Lung (tissue), 17 donors: ENCODE measurements at places on chromosomes 4 and X. TPM values are rescaled to one million over a fixed set of nuclear protein-coding genes. Genes with fewer than 3 reads are reported as not detected.

DNA sequence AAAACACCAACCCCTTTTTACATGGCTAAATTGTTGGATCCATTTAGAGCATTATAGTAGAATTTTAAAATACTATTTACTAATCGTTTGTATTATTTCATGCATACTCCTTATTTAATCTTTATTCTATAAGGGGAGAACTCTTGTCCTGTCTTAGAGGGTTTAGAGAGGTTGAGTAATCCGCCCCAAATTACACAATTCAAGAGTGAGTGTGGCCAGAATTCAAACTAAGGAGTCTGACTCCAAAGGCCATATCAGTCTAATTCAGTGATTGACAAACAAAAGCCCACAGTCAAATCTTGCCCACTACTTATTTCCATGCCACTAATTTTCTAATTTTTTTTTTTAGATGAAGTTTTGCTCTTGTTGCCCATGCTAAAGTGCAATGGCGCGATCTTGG lies 33.7 kb upstream of the NEIL3 start:
- H3K4me3 ChIP-seq: no peak overlapping the region
- no peaks in the 10 kb centered on the region for H3K4me1 ChIP-seq
- H3K27me3 ChIP-seq: no peaks in the 10 kb centered on the region
- no peak overlapping the region for H3K27ac ChIP-seq
- no peak for DNase-seq

DNA sequence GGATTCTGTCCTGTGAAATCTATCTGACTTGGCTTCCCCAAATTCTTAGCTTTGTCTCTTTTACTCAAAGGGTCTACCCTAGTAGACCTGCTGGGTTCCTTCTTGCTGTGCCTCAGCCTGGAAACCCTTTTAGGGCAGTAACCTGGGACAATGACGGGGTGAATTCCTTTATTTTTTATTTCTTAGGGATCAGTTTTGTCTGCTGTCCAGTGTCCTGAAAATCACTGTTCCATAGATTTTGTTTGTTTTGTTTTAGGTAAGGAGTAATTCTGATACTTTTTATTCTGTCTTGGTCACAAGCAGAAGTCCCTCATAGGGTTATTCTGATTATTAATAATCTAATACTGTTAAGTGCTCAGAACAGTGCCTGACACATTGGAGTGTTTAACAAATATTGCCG lies 118.9 kb downstream of the EVC2 start:
- H3K27me3 ChIP-seq: no peaks in the 10 kb centered on the region
- no peak for DNase-seq
- H3K4me3 ChIP-seq: no peak overlapping the region
- H3K4me1 ChIP-seq: no peaks in the 10 kb centered on the region
- H3K27ac ChIP-seq: no peak overlapping the region

GRCh38 chrX:138791551-138791950 lies 80.0 kb upstream of the FGF13 start:
- DNase-seq: no peak
- H3K36me3 ChIP-seq: no peaks in the 10 kb centered on the region
- H3K4me3 ChIP-seq: no peak overlapping the region
- no peaks in the 10 kb centered on the region for H3K4me1 ChIP-seq

DNA sequence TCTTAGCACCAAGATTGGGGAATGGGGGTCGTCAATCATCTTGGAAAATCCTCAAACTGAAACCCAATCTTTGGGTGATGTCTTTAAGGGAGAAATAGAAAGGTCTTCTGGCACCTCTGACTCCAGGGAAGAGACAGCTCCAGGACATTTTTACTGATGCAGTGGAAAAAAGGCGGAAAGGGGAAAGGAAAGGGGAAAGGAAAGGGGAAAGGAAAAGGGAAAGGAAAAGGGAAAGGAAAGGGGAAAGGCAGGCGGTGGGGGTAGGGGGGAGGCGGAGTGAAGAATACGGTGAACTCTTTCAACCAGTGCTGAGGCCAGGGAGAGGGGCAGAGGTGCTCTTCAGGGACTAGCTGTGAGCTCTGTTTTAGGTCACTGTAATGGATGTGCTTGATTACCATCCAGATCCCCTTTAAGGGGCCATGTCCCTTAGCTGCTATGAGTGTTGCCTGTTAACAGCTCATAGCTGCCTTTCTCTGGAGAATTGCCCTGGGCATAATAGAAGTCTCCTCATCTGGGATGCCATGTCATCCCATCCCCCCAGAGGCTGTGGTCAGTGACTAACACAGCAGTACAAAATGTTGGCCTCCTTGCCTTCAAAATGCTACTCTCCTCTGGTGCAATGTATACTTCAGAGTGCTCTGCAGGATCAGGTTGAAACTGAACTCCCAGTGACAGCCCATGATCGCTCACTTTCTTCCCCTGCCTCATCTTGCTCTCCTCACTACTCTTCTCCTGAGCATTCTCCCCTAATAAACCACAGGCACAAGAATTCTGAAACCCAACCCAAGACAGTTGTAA lies 92.4 kb upstream of the AP1S2 start:
- H3K36me3 ChIP-seq: no peaks in the 10 kb centered on the region
- H3K4me1 ChIP-seq: no peaks in the 10 kb centered on the region
- no peak for DNase-seq

DNA sequence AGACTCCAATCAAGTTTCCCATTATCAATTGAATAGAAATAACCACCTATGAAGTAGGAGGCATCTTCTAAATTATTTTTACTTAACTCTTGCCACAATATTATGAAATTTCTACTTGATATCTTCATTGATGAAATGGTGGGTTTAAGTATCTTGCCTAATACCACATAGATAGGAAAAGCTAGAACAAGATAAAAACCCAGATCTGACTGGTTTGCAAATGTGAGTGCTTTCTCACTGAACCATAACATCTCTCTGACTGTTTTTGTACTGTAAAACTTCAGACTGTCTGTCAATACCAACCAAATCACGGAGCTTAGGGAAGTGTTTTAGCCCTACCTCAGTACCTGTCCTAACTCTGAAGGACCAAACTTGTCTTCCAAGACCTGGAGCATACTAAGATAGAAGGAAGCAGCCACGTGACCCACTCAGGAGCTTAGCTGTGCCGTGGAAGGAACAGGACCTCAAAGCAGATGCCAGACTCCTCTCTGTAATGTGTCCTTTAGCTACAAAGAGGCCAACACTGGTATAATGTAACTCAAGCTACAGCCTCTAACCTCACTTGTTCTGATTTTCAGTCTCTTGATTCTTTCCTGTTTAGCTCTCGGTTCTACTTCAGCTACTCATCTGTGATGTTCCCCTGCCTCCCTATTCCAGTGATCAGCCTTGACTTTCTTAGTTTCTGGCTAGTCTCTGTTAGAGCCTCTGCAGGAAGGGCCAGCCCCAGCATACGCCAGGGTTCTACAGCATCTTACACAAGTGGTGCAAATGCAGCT lies 84.4 kb downstream of the LRP2BP start:
- peaks cover 6% of the 10 kb centered on the region for H3K36me3 ChIP-seq
- H3K4me1 ChIP-seq: no peaks in the 10 kb centered on the region
- H3K27me3 ChIP-seq: no peaks in the 10 kb centered on the region
- no peak for DNase-seq
- no peak overlapping the region for H3K4me3 ChIP-seq

- no peaks in the 10 kb centered on the region for H3K36me3 ChIP-seq
- H3K4me3 ChIP-seq: no peak overlapping the region
- DNase-seq: no peak
- H3K27me3 ChIP-seq: peaks cover 6% of the 10 kb centered on the region
These were observed 24.7 kb downstream of the RAB33A start for GRCh38 chrX:130196466-130196865.

DNA sequence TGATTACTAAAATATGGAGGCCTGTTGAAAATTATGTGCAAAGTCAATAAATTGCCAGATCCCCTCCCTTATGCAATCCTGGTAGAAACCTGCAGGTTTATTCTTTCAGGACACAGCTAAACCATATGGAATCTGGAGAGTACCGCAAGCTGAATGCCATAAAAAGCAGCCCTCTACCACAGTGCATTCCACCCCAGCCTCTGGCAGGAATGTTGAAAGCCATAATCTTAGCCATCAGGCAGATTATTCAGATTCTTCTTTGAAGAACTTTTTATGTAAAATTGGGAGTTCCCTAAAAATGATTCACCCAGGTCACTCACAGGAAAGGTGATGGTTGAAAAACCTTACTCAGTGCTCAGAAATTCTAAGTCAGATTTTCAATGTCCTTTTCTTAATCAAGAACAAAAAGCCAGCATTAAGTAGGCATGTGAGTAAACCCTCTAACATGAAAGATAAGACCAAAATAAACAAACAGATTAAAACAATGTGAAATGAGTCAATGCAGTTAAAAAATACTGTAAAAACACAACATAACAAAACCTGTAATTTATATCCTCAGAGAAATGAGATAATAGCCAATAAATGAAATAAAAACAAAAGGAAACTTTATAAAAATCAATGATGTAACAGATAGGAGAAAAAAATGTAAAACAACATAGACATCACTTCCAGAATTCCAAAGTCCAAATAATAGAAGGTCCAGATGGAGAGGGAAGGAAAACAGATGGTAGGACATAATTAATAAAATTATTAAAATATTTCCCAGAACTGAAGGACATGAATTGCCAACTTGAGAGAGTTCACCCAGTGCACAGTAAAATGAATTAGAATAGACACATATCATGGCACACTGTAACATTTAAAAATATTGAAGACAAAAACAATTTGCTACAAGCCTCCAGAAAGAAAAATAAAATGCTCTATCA lies 226.9 kb downstream of the FSTL5 start:
- DNase-seq: no peak
- H3K36me3 ChIP-seq: no peaks in the 10 kb centered on the region
- H3K4me1 ChIP-seq: no peaks in the 10 kb centered on the region
- H3K27ac ChIP-seq: no peak overlapping the region
- no peaks in the 10 kb centered on the region for H3K27me3 ChIP-seq

GRCh38 chr4:107900067-107900466 lies 31.3 kb upstream of the CYP2U1 start:
- H3K27me3 ChIP-seq: no peaks in the 10 kb centered on the region
- H3K4me3 ChIP-seq: no peak overlapping the region
- H3K36me3 ChIP-seq: no peaks in the 10 kb centered on the region

DNA sequence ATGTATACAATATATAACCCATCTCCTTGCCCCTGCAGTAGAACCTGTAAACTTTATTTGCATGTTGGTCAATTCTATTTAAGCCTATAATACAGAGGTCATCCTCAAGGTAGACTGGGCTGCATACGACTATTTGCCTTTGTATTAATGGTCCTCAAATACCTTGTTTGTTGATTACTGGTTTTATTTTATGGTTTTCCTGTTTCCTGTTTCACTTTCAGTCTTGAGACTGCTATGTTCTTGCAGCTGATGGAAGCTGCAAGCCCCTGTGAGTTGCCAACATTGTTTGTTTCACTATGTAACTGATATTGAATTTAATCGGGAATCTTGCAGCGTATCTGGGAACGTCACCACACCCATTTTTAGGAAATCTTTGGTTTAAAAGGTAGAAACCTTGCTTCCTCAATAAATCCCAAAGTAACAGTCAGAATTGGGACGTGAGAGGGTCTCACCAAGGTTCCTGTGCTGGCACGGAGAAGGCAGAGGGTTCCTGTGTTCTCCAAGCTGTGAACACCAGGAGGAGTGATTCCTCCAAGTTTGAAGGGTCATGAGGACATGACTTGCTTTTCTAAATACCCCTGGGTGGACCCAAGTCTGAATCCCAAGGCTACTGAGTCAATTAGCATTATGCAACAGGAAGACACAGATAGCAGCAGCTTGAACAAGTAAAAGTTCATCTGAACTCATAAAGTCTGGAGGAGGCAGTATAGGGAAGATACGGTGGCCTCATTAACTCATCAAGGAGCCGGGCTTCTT lies 110.6 kb upstream of the PNPLA4 start:
- H3K4me3 ChIP-seq: no peak overlapping the region
- DNase-seq: no peak
- no peaks in the 10 kb centered on the region for H3K4me1 ChIP-seq
- no peaks in the 10 kb centered on the region for H3K36me3 ChIP-seq
- H3K27me3 ChIP-seq: peaks cover 25% of the 10 kb centered on the region

DNA sequence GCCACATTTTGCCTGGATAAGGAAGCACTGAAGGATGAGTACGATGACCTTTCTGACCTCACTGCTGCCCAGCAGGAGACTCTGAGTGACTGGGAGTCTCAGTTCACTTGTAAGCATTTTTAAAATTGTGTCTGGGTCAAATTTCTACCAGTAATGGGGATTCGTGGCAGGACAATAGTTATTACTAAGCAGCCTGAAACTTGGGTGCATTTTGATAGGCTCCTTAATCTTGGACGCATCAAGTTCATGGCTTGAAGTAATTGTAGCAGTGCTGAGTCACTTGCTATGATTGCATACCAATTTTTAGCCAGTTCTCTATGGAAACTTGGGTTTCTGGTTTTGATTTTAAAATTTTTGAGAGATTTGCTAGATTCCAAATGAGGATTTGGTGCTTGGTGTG lies 4.3 kb downstream of the PGRMC1 start:
- H3K4me1 ChIP-seq: no peaks in the 10 kb centered on the region
- no peak overlapping the region for H3K27ac ChIP-seq
- DNase-seq: no peak
- no peaks in the 10 kb centered on the region for H3K36me3 ChIP-seq
- no peaks in the 10 kb centered on the region for H3K27me3 ChIP-seq

GRCh38 chr4:104915373-104915772 lies 231.3 kb upstream of the TET2 start:
- no peak overlapping the region for H3K27ac ChIP-seq
- no peak overlapping the region for H3K4me3 ChIP-seq
- no peaks in the 10 kb centered on the region for H3K27me3 ChIP-seq
- H3K36me3 ChIP-seq: no peaks in the 10 kb centered on the region
- DNase-seq: peak; percentile 4
- no peaks in the 10 kb centered on the region for H3K4me1 ChIP-seq

- DNase-seq: no peak
- H3K4me3 ChIP-seq: no peak overlapping the region
- H3K27me3 ChIP-seq: no peaks in the 10 kb centered on the region
- no peaks in the 10 kb centered on the region for H3K36me3 ChIP-seq
These were observed 70.0 kb upstream of the MSX1 start for GRCh38 chr4:4789462-4789861.

GRCh38 chr4:22434895-22435294 lies 81.0 kb downstream of the ADGRA3 start:
- H3K4me1 ChIP-seq: no peaks in the 10 kb centered on the region
- DNase-seq: peak; percentile 18
- H3K27ac ChIP-seq: no peak overlapping the region
- peaks cover 4% of the 10 kb centered on the region for H3K36me3 ChIP-seq
- no peaks in the 10 kb centered on the region for H3K27me3 ChIP-seq

GRCh38 chr4:80243274-80244018 lies 23.0 kb upstream of the FGF5 start:
- no peaks in the 10 kb centered on the region for H3K36me3 ChIP-seq
- no peak overlapping the region for H3K4me3 ChIP-seq
- H3K27ac ChIP-seq: no peak overlapping the region
- no peak for DNase-seq
- H3K27me3 ChIP-seq: peaks cover 7% of the 10 kb centered on the region
- no peaks in the 10 kb centered on the region for H3K4me1 ChIP-seq

- no peak for DNase-seq
- H3K27ac ChIP-seq: no peak overlapping the region
- no peaks in the 10 kb centered on the region for H3K4me1 ChIP-seq
- H3K4me3 ChIP-seq: no peak overlapping the region
These were observed 61.1 kb upstream of the STS start for GRCh38 chrX:7086384-7086783.

GRCh38 chrX:53674581-53674980 lies 11.9 kb downstream of the HUWE1 start:
- H3K27me3 ChIP-seq: peaks cover 15% of the 10 kb centered on the region
- no peaks in the 10 kb centered on the region for H3K4me1 ChIP-seq
- H3K27ac ChIP-seq: no peak overlapping the region

- no peaks in the 10 kb centered on the region for H3K36me3 ChIP-seq
- H3K4me1 ChIP-seq: no peaks in the 10 kb centered on the region
- H3K27ac ChIP-seq: no peak overlapping the region
- no peak for DNase-seq
- no peak overlapping the region for H3K4me3 ChIP-seq
These were observed 81.1 kb downstream of the MBNL3 start for GRCh38 chrX:132407691-132408090.

SLC39A8 gene
- 184 TPM for total RNA-seq

GUCY1B1 gene
- total RNA-seq: 36.9 TPM

SYTL4 gene
- 5.6 TPM for total RNA-seq

NLGN3 gene
- total RNA-seq: 1.5 TPM

SOWAHD gene
- 5.8 TPM for total RNA-seq

PLAC8 gene
- total RNA-seq: 72.4 TPM
